Lower lobe of right lung (tissue), 2 donors: ENCODE measurements at places on chromosomes 4 and X.

DNA sequence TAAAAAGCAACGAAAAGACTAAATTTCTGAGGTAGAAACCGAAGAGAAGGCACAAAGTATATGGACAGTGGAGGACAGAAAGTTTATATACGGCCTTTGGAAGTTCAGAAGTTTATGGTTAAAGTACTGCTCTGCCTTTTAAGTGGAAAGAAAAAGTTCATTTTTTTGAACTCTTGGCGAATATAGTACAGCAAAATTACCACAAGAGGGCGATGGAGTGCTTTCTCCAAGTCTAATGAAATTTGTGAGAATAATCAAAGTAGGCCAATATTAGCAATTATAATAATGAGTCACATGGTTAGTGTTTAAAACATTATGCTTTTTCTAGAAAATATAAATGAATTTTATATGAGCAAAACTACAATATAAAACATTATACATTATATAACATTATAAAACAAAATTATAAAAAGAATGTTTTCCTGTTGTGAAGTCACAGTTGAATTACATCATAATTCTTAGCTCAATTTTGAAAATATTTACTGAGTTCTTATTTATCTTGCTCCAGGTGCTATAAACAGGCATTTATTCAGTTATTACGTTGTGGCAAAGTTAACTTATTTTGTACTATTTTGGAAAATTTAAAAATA, 136.2 kb upstream of the BMPR1B start:
- no peak for DNase-seq

DNA sequence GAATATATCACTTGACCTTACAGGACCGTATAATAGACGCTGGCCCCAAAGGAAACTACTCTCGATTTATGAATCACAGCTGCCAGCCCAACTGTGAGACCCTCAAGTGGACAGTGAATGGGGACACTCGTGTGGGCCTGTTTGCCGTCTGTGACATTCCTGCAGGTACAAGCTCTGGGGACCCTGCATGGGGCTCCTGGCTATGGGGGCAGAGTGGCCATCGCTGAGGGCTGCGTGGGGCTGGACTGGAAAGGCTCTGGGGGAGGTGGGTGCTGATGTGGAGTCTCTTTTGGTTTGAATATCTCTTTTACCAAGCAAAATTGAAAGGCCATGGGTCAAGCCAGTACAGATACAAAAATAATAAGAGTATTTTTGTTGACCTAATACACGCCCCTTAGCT, 33.9 kb downstream of the NELFA start:
- no peak for DNase-seq

GRCh38 chr4:1244081-1244977, 4.6 kb downstream of the CTBP1 start:
- no peak for DNase-seq

DNA sequence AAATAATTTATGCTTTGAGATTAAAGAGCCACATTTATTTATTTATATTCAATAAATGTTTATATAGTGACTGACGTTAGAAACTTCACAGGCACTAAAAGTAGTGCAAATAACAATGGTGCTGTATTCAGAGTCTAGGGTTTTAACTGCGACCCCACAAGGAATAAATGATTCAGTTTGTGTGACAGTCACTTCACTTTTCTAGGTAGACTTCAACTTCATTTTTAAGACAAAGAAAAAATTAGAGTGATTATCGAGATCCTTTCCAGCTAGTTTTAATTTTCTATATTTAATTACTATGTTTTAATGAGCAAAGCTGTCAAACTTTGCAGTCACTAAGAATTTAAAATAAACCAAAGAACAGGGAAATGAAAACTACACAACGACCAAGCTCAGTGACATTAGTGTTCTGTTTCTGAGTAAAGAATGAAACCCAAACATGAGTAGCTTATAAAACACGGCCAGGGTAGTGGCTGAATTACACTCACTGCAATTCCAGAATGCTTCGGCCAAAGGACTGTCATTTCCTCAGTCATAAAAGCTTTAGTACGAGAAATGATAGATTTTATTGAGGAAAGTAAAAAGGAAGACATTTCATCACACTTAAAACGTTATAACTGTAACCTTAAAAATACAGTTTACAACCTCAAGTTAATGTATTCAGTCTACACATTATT, 38.6 kb downstream of the ADGRA3 start:
- DNase-seq: no peak

- no peak for DNase-seq
Measured at GRCh38 chr4:153542834-153543233, 76.7 kb downstream of the TMEM131L start.

- no peak for DNase-seq
Measured at GRCh38 chrX:122641826-122642225, 542.3 kb upstream of the GRIA3 start.

- DNase-seq: no peak
Measured at GRCh38 chrX:109534933-109535332, 1.7 kb upstream of the NXT2 start.

DNA sequence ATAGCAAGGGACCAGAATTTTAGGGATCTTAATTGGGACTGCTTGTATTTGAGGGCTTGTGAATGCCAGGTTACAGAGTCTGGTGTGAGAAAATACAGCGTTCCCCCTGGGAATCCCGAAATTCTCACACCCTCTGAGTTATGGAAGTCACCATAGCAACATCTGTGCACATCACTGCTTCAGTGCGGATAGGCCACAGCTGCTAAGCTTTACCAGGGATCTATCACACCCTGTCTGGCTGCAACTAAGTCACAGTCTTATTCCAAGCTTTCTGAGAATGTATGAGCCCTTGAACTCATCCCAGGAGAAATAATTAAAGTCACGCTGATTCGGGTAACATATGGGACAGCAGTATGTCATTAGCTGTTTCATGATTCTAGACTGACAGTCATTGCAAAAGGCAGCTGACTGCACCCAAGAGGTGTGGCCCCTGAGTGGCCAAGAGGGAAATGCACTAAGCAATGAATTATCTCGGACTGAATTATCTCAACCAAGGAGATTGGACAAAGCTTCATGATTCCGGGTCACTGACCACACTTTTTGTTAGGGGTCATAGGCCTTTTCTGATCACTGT, 46.7 kb upstream of the BTC start:
- no peak for DNase-seq

- no peak for DNase-seq
Measured at GRCh38 chr4:82510216-82510615, 51.6 kb downstream of the TMEM150C start.

DNA sequence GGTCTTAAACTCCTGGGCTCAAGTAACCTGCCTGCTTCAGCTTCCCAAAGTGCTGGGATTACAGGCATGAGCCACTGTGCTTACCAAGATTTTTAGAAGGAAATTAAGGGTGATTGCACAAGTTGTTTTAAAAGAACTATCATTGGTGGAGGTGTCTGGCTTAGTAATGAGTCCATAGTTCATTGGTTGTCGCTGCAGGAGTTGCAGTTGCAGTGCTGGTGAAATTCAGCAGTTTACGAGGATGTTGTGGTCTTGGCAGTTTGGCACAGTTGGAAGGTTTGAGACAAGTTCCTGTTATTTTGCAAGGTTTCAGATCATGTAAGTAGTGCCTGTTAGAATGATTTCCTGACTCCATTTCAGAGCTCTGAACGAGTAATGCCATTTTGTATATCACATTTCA, 48.1 kb downstream of the RAB40AL start:
- DNase-seq: no peak

GRCh38 chr4:86549163-86549788, 44.8 kb upstream of the PTPN13 start:
- DNase-seq: no peak

DNA sequence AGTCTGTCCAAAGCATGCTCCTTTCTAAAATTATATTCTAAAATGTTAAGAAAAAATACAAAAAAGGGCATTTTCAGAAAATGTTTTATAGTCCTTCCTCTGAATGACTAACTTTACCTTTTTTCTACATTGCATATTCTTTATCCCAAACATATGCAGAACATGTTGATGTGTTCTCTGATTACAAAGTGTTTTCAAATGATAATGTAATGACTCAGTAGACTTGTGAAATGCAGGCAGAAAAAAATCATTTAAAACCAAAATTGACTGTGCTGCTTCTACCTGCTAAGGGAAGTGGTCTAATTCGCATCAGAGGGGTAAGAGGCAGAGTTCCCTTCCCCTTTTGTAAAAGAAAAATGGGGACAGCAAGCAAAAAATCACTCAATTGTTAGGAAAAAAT, 22.7 kb upstream of the YTHDC1 start:
- DNase-seq: no peak

GRCh38 chrX:103002576-103002975, 61.4 kb downstream of the BEX1 start:
- DNase-seq: no peak

- no peak for DNase-seq
Measured at GRCh38 chrX:18961686-18962085, 22.2 kb downstream of the PHKA2 start.

DNA sequence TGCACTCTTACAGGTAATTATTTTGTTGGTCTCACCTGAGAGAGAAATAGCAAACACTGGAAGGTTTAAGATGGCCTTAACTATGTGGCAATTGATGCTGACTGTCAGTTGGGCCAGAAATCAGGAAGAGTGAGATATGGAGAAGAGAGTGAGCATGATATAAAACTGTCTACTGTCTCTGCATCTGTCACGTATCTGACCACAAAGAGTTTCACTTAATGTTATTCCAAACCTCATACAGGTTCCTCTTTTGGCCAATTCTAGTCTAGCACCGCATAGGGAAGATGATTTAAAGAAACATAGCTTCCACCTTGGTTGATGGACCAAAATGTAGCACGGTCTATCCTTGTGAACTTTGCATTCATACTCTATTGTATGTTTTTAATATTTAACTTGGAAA, 381.0 kb upstream of the BOD1L1 start:
- no peak for DNase-seq

GRCh38 chrX:109733613-109734083, 591 bp upstream of the ACSL4 start:
- DNase-seq: no peak

GRCh38 chr4:52098618-52099017, 47.5 kb downstream of the SPATA18 start:
- DNase-seq: no peak

- DNase-seq: no peak
Measured at GRCh38 chrX:137297167-137297566, 263.4 kb upstream of the GPR101 start.

GRCh38 chr4:123776267-123776666, 379.7 kb downstream of the SPRY1 start:
- DNase-seq: no peak

DNA sequence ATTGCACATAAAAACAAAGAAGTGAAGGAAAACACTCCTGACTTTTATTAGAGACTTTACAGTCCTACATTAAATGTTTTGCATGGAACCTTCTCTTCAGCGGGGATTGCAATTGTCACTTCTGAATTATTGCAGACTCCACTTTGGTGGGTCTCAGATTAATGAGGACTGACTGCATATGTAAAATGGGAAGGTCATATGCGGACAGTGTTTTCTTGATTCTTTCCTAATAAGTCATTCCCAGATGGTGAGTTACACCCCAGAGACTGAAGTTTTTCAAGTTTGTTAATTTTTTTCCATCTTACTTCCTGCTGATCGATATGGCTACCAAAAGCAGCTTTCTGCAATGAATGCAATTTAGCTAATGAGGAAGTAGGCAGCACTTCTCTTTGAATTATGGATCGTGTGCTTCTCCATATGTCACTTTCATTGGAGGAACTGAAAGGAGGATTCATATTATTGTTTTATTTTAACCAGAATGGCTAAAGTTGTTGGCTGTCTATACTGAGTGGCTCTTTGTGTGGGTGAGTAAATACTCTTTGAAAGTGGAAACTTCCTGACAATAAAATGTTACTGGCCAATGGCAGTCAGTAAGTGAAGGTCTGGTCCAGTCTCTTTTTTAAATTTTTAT, 119.3 kb upstream of the CLNK start:
- no peak for DNase-seq

DNA sequence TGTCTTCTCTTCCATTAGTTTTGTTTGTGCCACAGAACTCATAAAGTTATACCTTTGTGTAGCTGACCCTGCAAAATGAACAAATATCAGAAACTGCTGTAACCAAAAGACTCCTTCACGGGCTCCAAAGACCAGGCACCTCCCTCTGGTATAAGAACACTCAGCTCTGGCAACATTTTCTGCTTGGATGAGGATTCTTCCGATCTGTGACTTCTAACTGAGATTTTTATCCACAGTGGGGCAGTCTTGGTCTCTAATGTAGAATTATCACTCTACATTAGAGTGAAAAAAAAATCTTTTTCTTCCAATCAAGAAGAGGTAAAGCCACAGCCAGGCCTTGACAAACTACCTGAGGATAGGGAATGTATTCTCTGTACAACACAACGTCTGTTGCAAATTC, 38.5 kb upstream of the PRSS48 start:
- no peak for DNase-seq

- DNase-seq: no peak
Measured at GRCh38 chr4:156972379-156973015, 898 bp upstream of the PDGFC start.

DNA sequence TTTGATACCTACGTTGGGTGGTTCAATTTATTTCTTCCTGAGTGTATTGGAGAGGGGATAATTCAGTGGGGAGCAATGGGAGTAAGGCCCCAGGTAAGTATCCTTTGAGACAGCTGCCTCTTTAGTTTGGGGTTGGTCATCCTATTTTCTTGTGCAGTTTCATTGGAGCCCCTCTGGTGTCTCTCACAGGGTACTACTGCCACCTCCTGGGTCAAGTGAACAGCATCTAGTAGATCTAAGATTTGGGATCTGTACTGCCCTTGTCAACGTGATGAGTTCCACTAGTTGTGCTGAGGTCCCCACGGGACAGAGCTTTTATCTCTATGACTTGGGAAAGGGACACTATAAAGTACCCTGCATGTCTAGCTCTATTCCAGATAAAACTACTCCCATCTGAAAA, 80.6 kb downstream of the PBDC1 start:
- no peak for DNase-seq

DNA sequence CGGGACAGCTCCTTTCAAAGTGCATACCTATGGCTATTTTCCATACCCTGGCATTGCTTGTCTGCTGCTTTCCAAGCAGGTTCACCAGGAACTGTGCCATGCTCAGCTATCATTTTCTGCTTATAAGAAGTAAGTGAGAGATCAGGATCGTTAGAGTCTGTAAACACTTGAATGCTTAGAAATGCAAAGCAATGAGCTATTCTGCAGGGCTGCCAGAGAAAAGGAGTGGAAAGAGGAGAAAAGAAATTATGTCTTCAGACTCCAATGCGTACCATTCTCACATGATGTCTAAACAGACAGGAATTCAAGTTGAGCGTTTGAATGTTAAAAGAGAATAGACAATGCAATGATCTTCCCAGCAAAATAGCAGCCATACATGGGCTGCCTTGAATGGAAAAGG, 245.5 kb upstream of the SLC7A11 start:
- DNase-seq: no peak

DNA sequence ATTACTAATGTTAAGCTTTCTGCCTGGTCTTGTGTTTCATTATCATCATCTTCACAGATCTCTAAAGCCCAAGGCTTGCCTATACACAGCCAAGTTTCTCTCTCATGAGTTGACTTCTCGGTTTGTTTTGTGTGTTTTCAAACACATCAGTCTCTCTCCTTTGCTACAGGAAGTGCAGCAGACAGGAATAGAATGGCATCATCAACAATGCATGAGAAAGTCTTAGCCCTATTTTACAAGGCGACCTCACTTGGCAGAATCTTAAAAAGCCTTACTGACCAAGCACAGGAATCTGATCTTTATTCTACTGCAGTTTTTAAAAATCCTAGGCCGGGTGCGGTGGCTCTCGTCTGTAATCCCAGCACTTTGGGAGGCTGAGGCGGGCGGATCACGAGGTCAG, 36.8 kb downstream of the CC2D2A start:
- DNase-seq: no peak
